A549 treated with Hydrocortisone at 1 μM for 4 hours (cell line): ENCODE measurements at places on chromosomes 5 and 9. TPM values are rescaled to one million over a fixed set of nuclear protein-coding genes. Genes with fewer than 3 reads are reported as not detected.

The BRINP1 gene
- total RNA-seq, result 0.14 to 0.23 TPM (median 0.17 TPM) in 5 replicates

The SYNPO gene
- 21.7 to 25.7 TPM (median 24.0 TPM) in 5 replicates for total RNA-seq

The SLC34A3 gene
- 0.05 to 0.16 TPM (median 0.07 TPM) in 4 of 5 replicates, not detected in the other for total RNA-seq

The ZDHHC21 gene
- total RNA-seq, result 1.9 to 3.1 TPM (median 2.5 TPM) in 5 replicates

The RABEPK gene
- 35.5 to 42.6 TPM (median 40.4 TPM) in 5 replicates for total RNA-seq

The CCDC192 gene
- total RNA-seq, result not detected in 5 replicates

The IL5 gene
- not detected in 5 replicates for total RNA-seq

The GMCL2 gene
- not detected in 5 replicates for total RNA-seq

The WHRN gene
- total RNA-seq, result 5.1 to 7.3 TPM (median 6.4 TPM) in 5 replicates

The SV2C gene
- total RNA-seq, result not detected in 5 replicates

The SLC4A9 gene
- 0.02 TPM in 1 of 5 replicates, not detected in the others for total RNA-seq

The LMX1B gene
- 1.4 to 1.7 TPM (median 1.4 TPM) in 5 replicates for total RNA-seq
